Liver (tissue), 10 donors: ENCODE measurements at places on chromosomes 11 and 22. TPM values are rescaled to one million over a fixed set of nuclear protein-coding genes. Genes with fewer than 3 reads are reported as not detected.

GRCh38 chr11:88537613-88538012 is 200.1 kb upstream of the CTSC start:
- no peak for DNase-seq

- no peak for DNase-seq
These were observed 43.1 kb downstream of the SCGB1A1 start for GRCh38 chr11:62461740-62462507.

GRCh38 chr11:118216621-118217481 is 8.0 kb downstream of the JAML start:
- no peak for DNase-seq

DNA sequence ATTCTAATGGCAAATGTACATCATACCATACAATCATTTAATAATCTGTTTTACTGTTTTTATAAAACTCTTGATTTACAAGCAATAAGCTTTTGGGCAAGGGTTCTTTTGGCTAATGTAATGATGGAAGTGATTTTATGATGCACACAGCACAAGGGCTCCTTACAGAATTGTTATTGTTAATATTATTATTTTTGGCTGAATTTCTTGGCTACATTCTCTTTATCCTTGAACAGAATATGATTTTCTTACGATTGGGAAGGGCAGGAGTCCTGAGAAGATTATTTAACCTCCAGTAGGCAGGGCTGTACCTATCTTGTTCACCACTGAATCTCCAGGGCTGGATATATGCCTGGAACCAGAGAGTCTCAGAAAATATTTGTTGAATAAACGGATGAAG is 70.4 kb upstream of the ARHGAP20 start:
- no peak for DNase-seq

DNA sequence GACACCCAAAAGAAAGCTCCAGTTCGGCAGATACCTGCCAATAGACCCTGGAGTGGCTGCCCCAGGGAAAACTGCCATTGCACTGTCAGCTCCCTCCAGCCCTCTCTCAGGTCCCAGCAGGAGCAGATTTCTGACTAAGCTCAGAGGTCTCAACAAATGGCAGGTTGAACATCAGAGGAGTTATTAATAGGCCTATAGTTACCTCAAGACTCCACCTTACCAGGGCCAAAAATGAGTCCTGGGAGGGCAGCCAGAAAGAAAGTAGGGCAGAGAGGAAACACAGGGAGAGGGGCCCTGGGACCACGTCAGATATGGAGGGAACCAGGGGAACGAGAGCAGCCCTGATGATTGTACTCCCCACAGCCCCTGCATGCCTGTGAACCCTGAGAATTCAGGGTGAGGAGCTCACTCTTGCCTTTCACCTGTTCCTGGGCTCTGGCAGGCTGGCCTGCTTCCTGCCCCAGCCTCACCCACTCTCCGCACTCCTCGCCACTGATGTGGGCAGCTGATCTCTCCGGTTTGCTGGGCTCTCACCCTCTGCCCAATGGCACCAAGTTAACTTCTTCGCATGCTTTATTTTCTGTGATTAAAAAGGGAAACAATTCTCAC is 4.3 kb upstream of the RGL4 start:
- no peak for DNase-seq

DNA sequence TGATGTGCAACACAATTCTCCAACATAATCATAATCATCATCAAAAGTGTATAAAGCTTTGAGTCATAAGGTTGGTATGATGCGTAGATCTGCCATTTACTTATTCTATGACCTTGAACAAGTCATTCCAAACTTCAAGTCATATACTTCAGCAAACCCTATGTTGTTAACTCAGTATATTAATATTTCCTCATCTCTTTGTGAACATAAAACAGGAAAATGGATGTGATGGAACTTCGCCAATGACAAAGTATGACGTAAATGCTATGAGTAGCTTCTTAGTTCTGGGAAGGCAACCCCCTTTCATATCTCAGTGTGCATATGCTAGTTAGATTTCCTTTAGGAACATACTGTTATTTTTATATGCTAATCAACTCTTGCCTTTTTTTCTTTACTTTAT is 102.7 kb upstream of the ANO3 start:
- DNase-seq: no peak

DNA sequence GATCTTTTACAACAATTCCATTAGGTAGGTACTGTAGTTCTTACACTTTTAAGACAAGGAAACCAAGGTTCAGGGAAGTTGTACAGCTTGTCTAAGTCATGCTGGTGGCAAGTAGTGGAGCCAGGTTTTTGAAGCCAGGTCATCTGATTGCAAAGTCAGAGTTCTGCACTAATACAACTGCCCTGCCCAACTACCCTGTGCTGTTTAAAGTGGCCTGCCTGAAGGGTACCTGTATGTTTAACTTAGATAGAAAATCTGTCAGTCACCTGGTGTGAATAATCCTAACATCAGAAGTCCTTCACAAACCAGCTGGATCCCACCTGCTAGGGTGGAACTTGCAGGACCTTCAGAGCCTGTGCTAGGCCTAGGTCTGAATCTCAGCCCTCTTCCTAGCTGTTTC is 44.2 kb downstream of the ARFGAP2 start:
- no peak for DNase-seq

- DNase-seq: no peak
These were observed 11.7 kb downstream of the MUC6 start for GRCh38 chr11:1024597-1025409.

GRCh38 chr11:12099132-12099873 is 11.1 kb upstream of the MICAL2 start:
- DNase-seq: no peak

- DNase-seq: no peak
These were observed 139.3 kb downstream of the CEP164 start for GRCh38 chr11:117466966-117467365.

DNA sequence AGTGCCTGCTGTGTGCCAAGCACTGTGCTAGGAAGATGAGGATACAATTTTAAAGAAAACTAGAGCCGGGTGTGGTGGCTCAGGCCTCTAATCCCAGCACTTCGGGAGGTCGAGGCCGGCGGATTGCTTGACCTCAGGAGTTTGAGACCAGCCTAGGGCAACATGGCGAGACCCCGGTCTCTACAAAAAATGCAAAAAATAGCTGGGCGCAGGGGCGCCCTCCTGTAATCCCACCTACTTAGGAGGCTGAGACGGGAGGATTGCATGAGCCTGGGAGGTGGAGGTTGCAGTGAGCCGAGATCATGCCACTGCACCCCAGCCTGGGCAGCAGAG is 8.3 kb downstream of the TPBGL start:
- DNase-seq: no peak

DNA sequence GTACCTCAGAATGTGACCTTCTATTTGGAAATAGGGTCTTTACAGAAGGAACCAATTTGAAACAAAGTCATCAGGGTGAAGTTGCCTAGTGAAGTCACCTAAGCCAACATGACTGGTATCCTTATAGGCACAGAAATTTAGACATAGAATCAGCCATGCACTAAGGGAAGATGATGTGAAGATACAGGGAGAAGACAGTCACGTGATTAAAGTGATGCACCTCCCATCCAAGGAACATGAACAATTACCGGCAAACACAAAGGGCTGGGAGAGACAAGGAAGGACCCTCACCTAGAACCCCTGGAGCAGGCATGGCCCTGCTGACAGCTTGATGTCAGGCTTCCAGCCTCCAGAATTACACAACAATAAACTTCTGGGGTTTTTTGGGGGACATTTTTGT is 3.2 kb upstream of the CRYBB2 start:
- DNase-seq: no peak

- no peak for DNase-seq
These were observed 15.8 kb downstream of the MYEOV start for GRCh38 chr11:69309631-69310280.

GRCh38 chr22:49812838-49813237 is 14.8 kb downstream of the BRD1 start:
- no peak for DNase-seq

GRCh38 chr22:40179526-40179925 is 1.8 kb downstream of the TNRC6B start:
- DNase-seq: no peak

- DNase-seq: no peak
These were observed 26.0 kb downstream of the CACNA1I start for GRCh38 chr22:39596601-39597000.

SLC22A12 gene
- not detected for total RNA-seq

TTC28 gene
- 19.4 TPM for total RNA-seq

SLC5A1 gene
- under 0.01 TPM for total RNA-seq

NTM gene
- 0.08 TPM for total RNA-seq

MRGPRX4 gene
- not detected for total RNA-seq

CCDC87 gene
- total RNA-seq: 0.17 TPM

BAIAP2L2 gene
- not detected for total RNA-seq

KBTBD3 gene
- 3.4 TPM for total RNA-seq
